Brain microvascular endothelial cell (primary cell): ENCODE measurements at places on chromosomes 2 and 18.
A peak's percentile ranks its signal among the peaks of the same experiment; 100 is the strongest.

GRCh38 chr18:23617412-23618014, 31.2 kb upstream of the NPC1 start:
- no peak for DNase-seq

GRCh38 chr2:10398496-10398895, 49.6 kb downstream of the ODC1 start:
- no peak for DNase-seq

- DNase-seq = peak; percentile 28
These were observed 17.1 kb upstream of the VPS4B start for GRCh38 chr18:63439334-63439733.

- no peak for DNase-seq
These were observed 4.0 kb upstream of the RTP5 start for GRCh38 chr2:241865416-241865956.

- no peak for DNase-seq
These were observed 629.7 kb downstream of the IRS1 start for GRCh38 chr2:226169751-226170581.

DNA sequence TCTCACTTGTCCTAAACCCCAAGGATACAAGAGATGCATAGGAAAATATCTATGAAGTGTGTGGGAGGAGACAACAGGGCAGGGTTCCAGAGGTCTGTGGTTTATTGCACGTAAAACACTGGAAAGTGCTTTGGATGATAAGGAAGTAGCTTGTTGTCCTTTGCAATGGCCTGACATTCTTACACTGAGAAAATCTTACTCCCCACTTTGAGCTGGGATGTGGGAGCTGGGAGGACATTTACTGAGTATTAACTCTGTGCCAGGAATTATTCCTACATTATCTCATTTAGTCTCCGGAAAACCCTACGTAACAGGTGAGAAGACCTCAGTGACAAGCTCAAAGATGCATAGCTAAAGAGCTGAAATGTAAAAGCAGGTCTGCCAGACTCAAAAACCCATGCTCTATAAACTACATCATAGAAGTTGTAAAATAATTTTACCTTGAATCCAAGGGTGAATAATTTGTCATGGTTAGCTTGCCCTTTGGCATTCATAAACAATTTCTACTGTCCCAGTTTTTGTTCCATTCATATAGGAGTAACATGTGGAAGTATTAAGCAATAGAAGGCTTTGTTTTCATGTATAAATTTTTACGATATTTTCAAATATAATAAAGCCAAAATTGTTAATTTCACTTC, 9.2 kb upstream of the GALNT3 start:
- DNase-seq = peak; percentile 92

GRCh38 chr2:10716581-10716980, 4.8 kb upstream of the ATP6V1C2 start:
- no peak for DNase-seq

DNA sequence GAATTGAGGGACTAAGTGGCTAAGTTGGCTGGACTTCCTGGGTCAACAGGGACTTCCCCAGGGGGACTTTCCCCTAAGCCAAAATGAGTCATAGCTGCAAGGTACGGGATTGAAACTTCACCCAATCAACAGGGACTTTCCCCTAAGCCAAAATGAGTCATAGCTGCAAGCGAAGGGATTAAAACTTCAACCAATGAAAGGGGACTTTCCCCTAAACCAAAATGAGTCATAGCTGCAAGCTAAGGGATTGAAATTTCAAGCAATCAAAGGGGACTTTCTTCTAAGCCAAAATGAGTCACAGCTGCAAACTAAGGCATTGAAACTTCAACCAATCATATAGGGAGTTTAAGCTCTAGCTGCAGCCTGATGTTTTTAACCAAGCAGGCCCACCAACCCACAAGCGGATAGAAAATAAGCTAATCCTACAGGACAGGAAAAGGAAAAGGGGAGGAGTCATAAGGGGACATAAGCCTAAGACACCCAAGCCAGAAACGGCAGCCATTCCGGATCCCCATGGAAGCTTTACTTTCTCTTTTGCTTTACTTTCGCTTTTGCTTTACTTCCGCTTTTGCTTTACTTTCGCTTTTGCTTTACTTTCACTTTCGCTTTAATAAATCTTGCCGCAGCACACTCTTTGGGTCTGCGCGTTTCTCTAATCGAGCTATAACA, 1375.4 kb upstream of the CELF4 start:
- DNase-seq = peak; percentile 90

DNA sequence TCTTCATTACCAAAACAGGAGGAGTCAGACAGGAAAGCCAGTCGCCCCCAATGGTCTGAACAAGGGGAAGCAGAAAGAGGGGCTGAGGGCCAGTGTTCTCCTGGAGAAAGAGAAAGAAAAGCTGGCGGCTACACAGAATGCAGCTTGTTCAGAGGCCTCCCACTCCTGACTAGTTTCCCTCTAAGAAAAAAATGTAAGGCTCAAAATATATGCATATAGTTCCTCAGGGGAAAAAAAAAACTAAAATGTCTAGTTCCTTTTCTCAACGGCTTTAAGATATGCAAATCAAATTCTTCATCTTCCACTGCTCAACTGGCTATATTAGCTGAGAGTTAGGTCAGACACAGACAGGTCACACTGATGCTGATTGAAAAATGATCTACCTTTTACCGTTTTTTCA, 18.6 kb downstream of the MBOAT2 start:
- DNase-seq = no peak

GRCh38 chr2:189528617-189529016, 52.0 kb downstream of the SLC40A1 start:
- no peak for DNase-seq

DNA sequence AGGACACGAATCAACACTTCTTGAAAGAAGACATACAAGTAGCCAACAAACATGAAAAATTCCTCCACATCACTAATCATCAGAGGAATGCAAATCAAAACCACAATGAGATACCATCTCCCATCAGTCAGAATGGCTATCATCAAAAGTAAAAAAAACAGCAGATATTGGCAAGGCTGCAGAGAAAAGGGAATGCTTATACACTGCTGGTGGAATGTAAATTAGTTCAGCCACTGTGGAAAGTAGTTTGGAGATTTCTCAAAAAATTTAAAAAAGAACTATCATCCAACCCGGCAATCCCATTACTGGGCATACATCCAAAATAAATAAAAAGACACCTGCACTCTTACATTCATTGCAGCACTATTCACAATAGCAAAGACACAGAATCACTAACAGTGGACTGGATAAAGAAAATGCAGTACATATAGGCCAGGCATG, 78.7 kb downstream of the GRB14 start:
- DNase-seq = peak; percentile 76

- DNase-seq = no peak
These were observed 84.1 kb downstream of the TMEM237 start for GRCh38 chr2:201559067-201559710.

DNA sequence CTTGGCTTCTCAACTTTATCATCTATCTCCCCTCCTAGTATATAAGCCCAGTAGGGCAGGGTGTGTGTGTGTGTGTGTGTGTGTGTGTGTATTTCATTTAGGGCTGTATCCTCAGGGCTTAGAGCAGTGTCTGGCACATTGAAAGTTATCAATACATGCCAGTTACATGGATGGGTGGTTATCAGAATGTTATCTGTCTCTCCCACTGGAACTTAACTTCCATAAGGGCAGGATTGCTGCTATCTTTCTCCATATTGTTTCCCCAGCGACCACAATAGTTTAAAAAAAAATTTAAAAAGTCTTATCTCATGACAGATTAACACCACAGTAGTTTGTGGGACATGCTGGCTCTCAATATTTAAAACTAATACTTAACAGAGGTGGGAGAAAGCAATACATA, 488.9 kb downstream of the PLCL1 start:
- DNase-seq = no peak

DNA sequence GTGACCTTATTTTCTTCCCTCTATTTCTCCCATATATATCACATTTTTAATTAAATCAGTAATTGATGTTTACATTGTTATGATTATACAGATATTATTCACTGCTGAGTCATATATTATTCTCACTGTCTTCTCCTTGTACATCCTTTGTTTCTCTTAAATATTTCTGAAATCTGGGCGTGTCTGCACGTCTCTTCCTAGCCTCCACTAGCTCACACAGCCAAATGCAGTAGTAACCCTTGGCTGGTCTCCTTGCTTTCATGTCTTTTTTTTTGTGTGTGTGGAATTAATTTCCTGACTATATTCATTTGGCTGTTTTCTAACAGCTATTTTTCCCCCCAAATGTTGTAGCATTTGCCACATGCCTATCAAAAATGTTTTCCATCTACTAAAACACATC, 15.8 kb downstream of the CCNYL1 start:
- DNase-seq = no peak

GRCh38 chr18:48227206-48227605, 182.0 kb downstream of the ZBTB7C start:
- no peak for DNase-seq

DNA sequence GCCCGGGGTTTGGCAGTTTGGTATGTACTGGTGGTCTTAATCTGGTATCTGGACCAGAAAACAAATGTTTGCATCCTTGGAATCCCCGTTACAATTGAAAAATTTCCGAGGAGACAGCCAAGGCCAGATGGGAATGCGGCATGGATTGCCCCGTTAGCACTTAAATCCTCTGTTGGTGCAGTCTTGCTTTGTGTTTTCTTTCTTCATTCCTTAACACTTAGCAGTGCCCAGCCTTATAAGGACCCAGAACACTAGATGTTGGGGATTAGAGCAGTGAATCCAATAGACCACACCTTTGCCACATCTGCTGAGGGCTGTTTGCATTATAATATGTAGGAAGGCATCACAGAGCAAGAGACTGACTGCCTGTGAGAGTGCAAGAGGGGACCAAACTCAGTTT, 12.8 kb upstream of the ZNF532 start:
- no peak for DNase-seq

- no peak for DNase-seq
These were observed 103.3 kb downstream of the POLR1A start for GRCh38 chr2:86002375-86002774.

DNA sequence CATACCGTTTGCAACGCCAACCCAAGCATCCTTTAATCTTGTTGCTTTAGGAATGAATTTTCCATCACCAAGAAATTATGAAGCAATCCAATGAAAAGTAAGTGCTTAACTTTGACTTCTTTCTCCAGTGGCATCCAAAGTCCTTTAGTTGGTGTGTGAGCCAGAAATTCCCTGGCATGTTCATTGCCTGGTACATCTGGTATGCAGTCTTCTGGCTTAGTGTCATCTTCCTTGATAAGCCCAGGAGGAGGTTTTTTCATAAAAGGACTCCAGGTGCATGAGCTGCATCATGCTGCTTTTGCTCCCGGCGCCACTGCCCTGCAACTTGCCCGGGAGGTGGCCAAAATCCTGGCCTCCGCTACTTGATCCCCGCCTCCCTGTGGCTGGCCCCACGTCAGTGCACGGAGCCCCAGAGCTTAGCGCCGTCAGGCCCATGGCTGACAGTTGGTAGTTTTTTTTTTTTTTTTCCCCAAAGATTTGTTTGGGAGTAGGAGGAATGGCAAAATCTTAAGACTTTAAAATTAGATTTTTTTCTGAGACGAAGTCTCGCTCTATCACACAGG, 58.7 kb downstream of the PUM2 start:
- DNase-seq = no peak

DNA sequence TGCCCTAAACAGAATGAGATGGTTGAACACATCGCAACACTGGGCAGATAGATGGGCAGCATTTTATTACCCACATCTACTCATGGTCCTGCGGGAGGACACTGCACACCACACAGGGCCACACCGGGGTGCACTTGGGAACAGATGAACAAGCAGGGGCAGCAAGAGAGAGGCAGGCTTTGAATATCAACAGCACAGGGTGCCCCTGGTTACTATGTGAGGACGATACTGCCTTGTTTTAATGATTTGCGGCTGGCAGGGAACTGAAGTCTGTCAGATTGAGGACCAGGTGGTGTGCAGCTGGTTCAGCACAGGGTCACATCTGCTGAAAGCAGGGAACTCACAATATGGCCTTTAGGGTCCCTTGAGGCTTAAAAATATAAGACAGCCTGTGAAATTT, 195.7 kb downstream of the PIEZO2 start:
- DNase-seq = no peak

GRCh38 chr2:192126912-192127311, 67.8 kb downstream of the TMEFF2 start:
- DNase-seq = no peak

DNA sequence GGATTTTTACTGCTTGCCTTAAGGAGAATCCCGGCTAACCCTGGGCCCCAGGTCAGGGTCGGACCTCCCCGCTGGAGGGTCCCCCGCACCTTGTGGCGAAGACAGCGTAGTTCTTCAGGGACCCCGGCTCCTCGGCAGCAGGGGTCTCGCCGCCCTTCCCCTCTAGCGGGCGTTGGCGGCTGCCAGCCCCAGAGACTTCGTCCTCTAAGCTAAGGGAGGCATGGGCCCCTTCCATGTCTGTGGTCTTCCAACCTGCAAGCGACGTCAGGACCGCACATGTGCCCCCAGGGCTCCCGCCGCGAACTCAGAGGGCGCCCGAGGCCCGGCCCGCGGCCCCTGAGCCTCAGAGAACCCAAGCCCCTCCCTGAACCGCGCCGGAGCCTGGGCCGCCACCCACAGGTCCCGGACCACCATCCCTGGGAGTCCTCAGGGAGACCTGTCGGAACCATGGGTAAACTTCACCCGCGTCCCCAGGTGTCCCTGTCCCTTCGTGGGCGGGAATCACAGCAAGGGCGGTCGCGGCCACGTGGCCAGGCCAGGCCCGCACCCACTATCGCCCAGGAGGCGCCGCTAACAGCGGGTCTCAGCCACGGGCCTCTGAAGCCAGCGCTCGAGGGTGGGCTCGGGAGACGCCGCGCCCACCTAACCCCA, 562 bp downstream of the ANKMY1 start:
- no peak for DNase-seq

GRCh38 chr18:61572871-61573270, 239.6 kb downstream of the CDH20 start:
- no peak for DNase-seq

DNA sequence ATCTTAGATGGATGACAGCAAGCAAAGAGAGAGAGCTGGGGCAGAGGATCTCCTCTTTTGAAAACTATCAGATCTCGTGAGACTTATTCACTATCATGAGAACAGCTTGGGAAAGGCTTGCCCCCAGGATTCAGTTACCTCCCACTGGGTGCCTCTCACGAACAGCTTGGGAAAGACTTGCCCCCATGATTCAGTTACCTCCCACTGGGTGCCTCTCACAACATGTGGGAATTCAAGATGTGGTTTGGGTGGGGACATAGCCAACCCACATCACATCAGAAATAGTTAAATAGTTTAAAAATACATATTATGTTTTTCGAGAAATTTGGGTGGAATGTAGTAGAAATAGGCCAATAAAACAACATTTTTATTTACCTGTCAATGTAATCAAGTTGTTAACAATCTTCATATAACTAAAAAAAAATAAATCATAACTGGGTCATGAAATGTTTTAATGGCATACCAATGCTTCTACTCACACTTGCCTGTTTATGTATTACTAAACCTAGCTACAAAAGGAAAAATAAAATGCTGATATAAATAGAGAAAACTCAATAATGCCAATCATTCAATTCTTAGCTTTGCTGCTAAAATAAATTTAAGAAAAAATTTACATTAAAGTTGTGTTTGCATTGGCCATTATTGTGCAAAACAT, 608.9 kb downstream of the SUCLG1 start:
- DNase-seq = peak; percentile 19

GRCh38 chr2:217846321-217846743, 156.5 kb downstream of the TNS1 start:
- no peak for DNase-seq
